ENCODE measurements at places on chromosomes 12 and 14.

DNA sequence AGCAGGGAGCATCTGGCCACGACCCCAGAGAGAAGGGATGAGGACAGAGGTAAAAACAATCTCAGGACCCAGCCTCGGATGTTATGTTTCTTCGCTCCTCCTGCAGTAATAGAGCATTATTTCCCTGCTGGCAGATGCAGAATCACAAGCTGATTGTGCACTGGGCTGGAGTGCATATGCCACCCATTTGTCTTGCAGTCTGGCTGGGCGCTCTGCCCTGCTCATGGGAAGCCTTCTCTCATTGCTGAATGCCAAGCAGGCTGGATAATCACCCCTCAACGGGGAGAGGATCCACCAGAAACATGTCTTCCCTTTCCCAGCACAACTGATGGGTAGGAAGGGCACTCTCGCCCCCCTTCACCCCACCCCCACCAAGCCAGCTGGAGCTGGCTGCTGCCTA is 8.5 kb upstream of the VASH1 start:
- no peak for DNase-seq

DNA sequence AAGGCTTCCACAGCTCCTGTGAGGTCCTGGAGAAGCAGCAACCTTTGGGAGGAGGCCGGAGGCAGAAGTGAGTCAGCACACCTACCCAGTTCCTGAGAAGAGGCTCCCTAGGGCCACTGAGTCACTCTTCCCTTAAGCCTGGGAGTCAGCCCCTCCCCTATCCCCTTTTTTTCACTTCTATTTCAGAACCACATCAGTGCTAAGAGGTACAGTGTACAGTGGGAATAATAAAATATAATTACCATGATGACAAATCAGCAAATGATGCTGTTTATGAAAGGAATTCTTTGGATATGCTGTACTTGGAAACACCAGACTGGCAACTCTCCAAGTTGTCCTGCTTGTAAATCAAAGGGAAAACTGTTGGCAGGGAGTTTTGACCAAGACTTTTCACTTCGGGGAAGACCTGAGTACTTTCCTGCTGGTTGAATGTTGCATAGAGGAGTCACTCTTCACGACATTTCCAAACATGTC is 7.8 kb upstream of the TBPL2 start:
- no peak for DNase-seq

GRCh38 chr12:119949145-119949544 is 39.9 kb upstream of the BICDL1 start:
- no peak for DNase-seq

DNA sequence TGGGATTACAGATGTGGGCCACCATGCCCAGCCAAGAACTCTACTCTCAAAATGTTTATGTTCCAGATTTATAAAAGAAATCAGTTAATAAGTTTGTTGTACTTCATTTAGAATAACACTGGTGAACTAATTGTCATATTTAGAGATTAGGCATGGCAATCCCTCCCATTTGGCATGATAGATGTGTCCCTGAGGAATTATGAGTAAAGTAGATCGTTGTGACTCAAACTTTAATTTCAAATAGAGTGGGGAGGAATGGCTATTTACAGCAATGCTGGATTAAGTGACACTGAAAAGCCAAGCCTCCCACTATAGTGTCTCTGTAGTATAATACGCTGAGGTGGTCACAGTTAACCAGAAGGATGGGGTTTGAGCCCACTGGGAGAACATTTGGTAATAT is 39.3 kb upstream of the RTRAF start:
- no peak for DNase-seq

DNA sequence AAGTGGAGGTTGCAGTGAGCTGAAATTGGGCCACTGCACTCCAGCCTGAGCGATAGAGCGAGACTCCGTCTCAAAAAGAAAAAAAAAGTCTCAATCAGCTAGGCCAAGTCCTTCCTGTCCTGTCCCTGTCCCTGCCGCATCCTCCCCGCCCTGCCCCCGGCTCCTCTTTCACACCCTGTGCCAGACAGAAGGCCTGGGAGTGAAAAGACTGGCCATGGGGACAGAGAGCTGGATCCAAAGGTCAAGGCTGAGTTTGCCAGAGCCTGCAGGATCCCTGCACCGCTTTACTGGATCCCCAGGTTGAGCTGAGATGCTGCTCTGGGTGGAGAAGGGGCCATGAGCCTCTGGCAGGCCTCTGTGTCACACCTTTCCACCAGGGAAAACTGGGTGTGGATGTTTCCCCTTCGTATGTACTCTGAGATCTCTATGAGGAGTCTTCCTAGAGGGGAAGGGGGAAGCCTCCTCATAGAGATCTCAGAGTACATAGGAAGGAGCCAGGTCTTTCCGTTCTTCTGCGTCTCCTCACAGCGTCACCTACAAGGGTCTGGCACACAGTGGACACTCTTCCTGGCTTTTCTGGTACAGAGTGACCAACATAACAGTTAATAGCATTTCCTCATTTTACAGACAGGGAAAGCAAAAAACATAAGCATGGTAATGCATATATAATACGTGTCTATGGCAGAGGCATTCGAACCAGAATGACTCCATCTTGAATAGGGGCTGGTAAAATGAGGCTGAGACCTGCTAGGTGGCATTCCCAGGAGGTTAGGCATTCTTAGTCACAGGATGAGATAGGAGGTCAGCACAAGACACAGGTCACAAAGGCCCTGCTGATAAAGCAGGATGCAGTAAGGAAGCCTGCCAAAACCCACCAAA is 35.1 kb downstream of the NINJ2 start:
- DNase-seq = no peak

Measured in cerebellar nuclear complex (tissue), 1 donor.